ENCODE measurements at places on chromosomes 7 and 10.

DNA sequence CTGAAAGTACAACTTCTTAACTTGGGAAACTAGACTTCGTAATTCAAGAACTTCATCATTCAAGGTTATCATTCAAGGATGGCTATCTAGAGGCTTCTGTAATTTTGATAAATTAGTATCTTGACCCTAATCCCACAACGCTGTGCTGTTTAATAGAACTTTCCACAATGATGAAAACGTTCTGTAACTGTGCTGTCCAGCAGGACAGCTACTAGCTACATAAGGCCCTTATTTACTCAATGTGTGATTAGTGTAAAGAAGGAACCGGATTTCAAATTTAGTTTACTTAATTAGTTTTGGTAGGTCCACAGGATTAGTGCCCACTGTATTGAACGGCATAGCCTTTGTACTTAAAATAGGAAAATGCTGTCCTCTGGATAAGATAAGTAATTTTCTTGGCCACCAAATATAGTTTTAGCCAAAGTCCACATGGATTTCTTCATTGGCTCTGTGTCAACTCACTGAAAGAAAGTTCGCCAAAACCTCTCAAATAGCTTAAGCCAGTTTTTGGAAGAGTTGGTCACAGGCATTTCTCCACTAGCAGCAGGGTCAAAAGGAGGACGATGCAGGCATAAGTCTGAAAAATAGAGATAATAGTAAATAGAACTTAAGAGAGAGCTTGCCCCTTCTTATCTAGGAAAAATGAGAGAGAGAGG is 17.3 kb downstream of the DGKI start:
- no peak for DNase-seq

- no peak for DNase-seq
Observed at GRCh38 chr7:151631570-151631952, 111.9 kb upstream of the RHEB start.

DNA sequence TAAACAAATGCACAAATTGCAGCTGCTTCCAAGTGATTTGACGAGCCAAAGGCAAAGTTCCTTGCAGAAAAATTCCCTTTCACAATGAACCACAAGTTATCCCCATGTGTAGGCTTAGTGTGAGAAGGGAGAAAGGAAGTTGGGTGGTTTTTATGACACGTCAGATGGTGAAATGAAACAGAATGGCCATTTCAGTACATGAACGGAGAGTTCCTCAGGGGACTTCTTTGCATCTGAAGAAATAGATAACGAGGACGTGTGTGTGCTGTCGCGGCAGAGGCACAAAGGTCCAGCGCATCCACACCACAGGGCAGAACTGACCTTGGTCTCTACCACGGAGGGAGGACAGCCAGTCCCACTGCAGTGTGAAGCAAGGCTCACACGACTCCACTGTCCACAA is 135.9 kb downstream of the PAXIP1 start:
- no peak for DNase-seq

DNA sequence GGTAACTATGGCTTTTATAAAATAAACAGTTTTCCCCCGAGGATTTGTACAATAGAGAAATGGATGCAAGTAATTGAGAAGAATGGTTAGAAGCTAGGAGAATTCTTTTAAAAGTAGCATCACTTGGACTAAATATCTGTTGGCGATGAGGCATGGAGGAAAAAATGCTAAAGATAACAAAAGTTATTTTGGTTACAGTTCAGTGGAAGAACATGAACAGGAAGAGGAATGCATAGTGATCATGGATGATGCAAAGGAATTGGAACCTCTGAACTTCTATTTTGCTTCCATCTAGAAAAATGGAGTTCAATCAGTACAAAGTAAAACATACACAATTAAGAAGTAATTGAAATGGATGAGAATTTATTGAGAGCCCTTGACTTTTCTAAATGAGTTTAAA is 32.9 kb downstream of the ENTPD1 start:
- no peak for DNase-seq

- DNase-seq = no peak
Observed at GRCh38 chr7:27966219-27966780, 214.3 kb downstream of the JAZF1 start.

GRCh38 chr7:50166997-50167965 is 74.2 kb upstream of the ZPBP start:
- DNase-seq = no peak

DNA sequence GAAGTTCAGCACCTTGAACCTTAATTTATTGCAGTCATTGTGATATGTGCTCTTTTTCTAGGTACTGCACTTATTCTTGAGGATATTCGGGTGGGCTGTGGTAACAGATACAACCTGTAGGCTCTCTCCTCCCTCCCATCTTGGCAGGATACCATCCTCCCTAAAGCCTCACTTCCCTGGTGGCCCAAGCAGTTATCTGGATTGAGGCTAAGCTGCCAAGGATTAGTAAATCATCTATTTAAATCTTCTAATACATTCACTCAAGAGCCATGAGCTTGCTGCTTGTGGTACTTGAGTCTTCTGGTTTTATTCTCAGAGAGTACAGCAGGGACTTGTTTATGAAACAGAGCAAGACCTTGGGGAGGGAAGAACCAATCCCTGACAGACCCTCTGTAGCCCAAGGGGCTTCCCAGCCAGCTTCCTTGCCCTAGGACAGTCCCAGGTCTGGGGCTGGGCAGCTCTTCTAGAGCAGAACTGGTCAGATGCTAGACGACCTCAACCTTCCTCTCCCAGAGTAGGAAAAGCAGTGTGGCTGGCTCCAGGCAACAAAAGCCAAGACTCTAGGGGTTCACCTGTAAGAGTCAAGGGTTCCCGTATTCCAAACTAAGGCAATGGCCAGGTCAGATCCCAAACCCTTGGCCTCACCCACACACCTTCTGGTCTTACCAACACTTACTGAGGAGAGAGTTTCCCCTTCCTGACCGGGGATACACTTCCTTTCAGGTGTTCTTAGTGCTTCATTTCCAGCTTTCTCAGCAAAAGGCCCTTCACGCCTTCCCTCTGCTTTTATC is 21.3 kb downstream of the WNT8B start:
- DNase-seq = no peak

- no peak for DNase-seq
Observed at GRCh38 chr10:11727563-11727962, 14.6 kb upstream of the ECHDC3 start.

DNA sequence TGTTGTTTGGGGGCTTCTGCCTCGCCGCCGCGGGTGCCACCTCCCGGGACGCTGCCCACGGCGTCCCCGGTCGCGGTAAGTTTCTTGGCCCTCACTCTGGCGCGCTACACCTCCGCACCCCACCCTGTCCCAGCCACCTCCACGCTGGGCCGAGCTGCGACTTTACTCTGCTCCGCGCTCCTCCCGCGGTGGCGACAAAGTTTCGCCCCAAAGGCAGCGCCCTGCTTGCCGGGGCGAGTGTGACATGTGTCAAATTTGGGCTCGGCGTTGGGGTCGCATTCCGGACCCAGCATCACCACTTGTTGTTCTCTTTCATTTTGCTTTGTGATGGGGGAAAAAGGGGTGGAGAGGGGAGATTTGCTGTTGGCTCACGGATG is 167.7 kb upstream of the PPP1R3A start:
- DNase-seq = no peak

- no peak for DNase-seq
Observed at GRCh38 chr7:70131817-70132216, 533.5 kb downstream of the AUTS2 start.

DNA sequence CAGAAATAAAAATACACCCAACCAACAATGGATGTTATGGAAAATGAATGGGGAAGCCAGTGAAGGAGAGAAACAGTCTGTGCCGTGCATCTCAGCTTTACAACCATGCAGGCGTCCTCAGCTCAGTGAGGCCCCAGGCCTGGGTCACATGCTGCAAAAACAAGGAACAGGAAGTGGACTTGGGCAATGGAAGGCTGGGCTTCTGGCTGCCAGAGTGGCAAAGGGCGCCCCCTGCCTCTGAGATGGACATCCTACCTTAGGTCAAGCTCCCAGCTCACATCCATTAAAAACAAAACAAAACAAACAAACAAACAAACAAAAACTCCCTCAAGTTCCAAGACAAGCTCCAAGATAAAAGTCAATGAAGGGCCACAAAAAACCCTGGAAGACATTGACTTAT is 54.7 kb upstream of the AFAP1L2 start:
- DNase-seq = no peak

- DNase-seq = no peak
Observed at GRCh38 chr10:54203401-54203800, 597.6 kb downstream of the PCDH15 start.

DNA sequence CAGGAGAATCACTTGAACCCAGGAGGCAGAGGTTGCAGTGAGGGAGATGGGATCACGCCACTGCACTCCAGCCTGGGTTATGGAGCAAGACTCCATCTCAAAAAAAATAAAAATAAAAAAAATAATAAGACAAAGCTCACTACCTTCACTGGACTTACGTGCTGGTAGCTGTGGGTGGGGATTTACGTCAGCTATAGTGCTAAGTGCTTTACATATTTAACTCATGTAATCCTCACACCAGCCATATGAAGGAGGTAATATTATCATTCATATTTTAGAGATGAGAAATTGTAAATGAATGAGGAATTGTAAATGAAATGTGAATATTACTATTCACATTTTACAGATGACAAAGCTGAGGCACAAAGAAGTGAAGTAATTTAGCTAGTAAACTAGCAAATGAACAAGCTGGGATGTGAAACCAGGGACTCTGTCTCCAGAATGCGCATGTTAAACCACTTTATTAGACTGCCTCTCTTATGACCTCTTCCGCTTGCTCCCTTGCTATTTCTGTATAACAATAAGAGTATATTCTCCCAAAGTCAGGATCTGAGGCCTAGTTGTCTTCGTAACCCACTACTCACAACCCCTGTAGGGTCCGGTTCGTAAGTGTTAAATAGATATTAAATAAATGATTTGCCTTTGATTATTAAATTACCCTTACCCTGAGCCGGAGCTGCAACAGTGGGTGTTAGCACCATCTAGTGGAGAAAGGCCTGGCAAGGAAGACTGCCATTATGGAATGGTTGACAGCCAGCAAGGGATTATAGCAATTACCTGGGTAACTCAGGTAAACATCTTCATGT is 70.2 kb downstream of the HTR7 start:
- DNase-seq = no peak

- DNase-seq = no peak
Observed at GRCh38 chr10:32217216-32217615, 129.7 kb downstream of the EPC1 start.

DNA sequence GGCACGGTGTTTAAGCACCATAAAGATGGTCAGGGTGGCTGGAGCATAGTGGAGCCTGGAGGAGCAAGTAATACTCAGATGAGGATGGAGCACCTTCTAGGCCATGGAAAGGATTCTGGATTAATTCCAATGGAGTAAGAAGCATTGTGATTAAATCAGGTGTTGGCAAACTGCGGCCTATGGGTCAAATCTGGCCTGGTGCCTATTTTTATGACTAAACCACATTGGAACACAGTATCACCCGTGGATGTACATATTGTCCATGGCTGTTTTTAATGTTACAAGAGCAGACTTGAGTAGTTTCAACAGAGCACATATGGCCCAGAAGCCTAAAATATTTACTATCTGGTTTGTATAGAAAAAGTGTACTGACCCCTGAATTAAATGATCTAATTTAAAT is 49.9 kb upstream of the TMEM248 start:
- DNase-seq = no peak

DNA sequence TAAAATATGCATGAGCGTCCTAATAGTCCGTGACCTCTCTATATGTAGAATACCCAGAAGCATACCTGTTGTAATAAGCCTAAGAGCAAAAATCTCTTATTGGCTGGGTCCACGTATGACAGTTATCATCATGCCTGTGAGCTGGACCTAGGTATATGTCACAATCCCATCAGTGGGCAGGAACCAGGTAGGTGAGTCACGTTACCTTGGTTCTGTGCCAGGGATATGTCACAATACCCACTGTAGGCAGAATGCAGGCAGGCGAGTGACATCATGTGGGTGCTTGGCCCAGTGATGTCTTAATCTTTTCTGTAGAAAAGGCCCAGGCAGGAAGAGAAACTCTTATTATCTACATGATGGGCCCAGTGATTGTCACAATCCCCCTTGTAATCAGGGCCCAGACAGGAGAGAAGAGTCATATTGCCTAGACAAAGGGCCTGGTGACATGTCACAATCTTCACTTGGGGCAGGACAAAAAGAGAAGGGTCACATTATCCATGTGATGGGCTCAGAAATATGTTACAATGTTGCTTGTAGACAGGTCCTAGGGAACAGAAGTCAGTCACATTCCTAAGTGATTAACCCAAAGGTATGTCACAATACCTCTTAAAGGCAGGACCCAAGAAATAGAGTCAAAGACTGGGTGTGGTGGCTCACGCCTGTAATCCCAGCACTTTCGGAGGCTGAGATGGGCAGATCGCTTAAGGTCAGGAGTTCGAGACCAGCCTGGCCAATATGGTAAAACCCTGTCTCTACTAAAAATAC is 12.9 kb upstream of the ZNF736 start:
- DNase-seq = no peak

GRCh38 chr10:1607466-1607865 is 129.9 kb downstream of the ADARB2 start:
- no peak for DNase-seq

- no peak for DNase-seq
Observed at GRCh38 chr10:955127-955819, 23.8 kb upstream of the LARP4B start.

DNA sequence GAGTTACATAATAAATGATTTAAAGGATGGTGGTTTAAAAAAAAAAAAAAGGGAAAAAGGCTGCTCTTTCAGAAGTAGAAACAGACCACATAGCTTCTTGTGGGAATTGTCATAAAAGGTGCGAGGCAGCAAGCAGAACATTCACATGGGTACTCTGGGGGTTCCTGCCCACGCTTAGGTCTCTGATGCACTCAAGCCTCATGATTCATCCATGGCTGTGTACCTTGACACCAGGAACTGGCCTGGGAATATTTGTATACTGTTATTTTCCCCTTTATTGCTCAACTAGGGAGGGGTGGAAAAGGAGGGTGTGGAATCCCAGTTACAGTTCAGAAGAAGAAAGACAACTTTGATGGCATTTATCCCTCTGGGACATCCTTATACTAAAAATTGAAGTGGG is 4.0 kb downstream of the PON2 start:
- no peak for DNase-seq

DNA sequence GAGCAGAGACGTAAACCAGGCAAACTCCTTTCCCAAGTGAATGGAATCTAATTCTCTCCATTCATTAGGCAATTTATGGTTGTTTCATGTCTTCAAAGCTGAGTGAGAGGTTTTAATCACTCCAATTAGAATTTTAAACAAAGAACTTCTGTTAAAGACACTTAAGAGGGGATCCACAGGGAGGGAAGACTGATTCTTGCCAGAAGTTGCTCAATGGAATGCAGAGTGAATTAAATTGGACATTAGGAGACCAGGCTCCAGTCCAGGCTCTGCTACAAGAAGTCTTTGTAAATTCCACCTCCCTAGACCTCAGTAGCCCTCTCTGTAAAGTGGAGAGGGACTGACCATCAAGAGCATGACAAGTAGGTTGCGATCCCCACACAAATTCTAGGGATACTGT is 130.7 kb upstream of the TMEM72 start:
- DNase-seq = no peak

GRCh38 chr10:11672836-11673235 is 61.4 kb upstream of the USP6NL start:
- no peak for DNase-seq

DNA sequence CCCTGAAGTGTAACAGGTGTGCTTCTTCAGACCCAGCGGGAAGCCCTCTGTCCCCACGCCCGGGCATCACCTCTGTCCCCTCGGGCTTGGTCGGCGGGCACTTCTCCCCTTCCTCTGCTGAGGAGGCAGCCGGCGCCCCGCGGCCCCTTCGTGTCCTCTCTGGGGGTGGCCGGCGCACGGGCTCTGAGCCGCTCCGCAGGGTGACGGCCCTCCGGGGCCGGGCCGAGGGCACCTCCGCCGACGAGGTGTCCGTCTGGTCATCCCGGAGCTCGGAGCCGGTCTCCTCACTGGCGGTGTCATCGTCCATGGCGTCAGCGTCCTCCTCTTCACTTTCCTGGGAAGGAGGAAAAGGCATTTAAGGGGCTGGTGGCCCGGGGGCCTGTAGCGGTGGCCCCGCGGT is 239.0 kb downstream of the SFMBT2 start:
- no peak for DNase-seq
